ENCODE measurements at places on chromosomes 16 and 17. TPM values are rescaled to one million over a fixed set of nuclear protein-coding genes. Genes with fewer than 3 reads are reported as not detected.

Gene NUDT16L1
- total RNA-seq, result 23.4 TPM

Gene KRT33A
- not detected for total RNA-seq

Gene JPH3
- 0.10 TPM for total RNA-seq

Gene PRSS33
- not detected for total RNA-seq

Gene KRTAP3-2
- total RNA-seq, result not detected

Gene CA7
- not detected for total RNA-seq

Gene CEP131
- total RNA-seq, result 30.2 TPM

Gene PLXDC1
- total RNA-seq, result 1.8 TPM

Gene CCDC200
- total RNA-seq, result not detected

DNA sequence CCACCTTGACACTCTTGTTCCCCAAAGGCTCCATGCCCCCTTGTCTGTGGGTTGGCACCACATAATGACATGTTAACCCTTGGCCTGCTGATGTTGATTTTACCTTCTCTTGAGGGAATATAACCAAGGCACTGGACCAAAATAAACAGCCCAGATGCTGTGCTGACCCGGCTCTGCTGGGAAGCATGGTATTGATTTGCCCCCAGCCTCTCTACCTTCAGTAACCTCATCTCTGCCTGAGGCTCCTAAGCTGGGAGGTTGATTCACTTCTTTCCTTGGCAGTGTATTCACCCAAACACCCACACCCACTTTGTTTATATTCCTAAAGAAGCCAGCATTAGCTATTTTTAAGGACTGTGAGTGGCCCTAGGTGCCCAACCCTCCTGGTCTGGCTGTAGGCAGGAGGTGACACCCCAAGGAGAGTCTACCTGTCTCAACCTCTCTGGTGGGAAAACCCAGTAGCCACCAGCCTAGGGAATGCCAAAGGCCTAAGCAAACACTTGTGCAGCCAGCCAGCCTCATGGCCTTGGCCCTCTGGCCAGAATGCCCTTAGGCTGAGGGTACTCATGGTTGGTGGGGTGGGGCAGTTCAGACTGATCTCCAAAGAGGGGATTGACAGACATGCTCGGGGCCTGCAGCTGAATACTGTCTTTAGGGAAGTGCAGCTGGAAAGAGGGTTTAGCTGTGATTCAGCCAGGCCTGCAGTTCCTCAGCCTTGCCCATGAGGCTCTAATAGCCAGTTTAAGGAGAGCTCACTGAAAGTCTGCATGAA, 42.7 kb downstream of the GNAO1 start:
- DNase-seq, result no peak

DNA sequence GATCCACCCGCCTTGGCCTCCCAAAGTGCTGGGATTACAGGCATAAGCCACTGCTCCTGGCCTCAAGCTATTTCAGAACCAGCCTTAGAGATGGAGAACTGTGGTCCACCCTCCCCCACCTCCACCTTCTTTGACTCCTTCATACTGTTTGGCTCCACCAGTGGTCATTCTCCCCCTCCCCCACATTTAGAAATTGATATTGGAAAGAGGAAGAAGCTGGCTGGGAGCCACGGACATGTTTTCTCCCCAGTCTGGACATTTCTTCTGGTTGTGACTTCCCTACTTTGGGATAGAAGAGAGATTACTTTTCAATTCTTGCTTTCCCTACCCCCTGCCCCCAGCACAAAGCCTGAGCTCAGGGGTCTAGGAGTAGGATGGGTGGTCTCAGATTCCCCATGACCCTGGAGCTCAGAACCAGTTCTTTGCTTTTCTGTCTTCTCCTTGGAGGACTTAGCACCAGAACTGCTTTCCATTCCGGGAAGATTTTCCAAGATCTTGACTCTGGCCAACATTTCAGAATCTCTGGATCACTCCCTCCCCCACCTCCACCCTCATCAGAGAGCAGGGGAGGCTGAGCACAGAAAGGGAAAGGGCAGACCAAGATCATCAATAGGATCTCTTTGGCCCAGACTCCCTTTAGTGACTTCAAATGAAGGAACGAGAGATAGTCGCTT, 16.3 kb downstream of the CAVIN1 start:
- DNase-seq, result no peak

- DNase-seq, result no peak
Measured at GRCh38 chr16:67539691-67540635, 11.3 kb downstream of the RIPOR1 start.

DNA sequence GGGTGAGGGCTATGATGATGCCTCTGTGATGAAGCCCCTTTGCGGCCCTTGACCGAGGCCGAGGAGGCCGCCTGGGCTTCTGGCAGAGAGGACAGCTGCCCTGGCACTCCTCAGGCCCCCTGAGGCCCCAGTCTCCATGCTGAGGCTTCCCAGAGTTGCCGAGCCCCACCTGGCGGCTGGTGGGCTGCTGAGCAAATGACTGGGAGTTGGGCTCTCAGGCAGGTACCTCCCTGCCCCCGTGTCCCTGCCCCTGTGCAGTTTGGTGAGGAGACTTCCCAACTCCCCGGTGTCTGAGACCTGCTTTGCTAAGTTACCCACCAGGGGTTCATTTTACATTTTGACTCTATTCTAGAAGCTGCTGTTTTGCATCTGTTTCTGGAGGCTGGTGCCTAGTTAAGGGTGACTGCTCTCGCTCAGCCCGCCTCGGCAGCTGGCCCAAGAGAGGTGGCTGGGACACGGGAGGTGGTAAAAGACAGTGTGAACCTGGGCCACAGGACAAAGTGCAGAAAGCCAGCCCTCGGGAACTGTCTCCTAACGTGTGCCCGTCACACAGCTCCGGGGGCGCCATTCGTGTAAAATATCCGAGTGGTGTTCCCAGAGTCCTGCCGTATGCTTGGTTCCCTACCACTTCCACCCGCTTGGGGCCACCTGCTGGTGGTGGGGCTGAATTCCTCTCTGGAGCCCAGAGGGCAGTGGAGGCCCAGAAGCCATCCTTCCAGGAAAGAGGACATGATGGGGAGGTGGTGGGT, 134.5 kb downstream of the RAB11FIP4 start:
- no peak for DNase-seq

DNA sequence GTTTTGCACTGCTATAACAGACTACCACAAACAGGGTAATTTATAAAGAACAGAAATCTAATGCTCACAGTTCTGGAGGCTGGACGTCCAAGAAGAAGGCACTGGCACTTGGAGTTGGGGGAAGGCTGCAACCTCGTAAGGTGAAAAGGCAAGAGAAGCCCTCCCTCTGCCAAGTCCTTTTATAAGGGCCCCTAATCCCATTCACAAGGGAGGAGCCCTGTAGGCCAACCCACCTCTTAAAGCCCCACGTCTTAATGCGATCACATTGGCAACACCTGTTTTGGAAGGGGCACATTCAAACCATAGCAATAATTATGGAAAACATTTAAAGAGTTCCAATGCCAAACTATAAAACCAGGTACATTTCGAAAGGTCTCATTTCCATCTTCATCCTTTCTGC, 5.2 kb downstream of the PKD1L3 start:
- no peak for DNase-seq

- DNase-seq, result no peak
Measured at GRCh38 chr16:11689031-11689840, 21.0 kb downstream of the SNN start.

- no peak for DNase-seq
Measured at GRCh38 chr16:77822661-77823060, 34.3 kb downstream of the VAT1L start.
